Glutamatergic neuron (in vitro differentiated cells): ENCODE measurements at places on chromosomes 3 and 15. TPM values are rescaled to one million over a fixed set of nuclear protein-coding genes. Genes with fewer than 3 reads are reported as not detected.

GRCh38 chr3:191721390-191721861, 260.5 kb downstream of the PYDC2 start:
- DNase-seq, result no peak

- DNase-seq, result no peak
Observed at GRCh38 chr3:141610939-141611338, 124.1 kb downstream of the RASA2 start.

Gene CCR9
- total RNA-seq, result not detected

- DNase-seq, result peak; percentile 60
Observed at GRCh38 chr15:100627789-100628395, 25.5 kb downstream of the ASB7 start.

Gene SLC9C1
- not detected for total RNA-seq

Gene OIP5
- total RNA-seq, result 1.5 TPM

- no peak for DNase-seq
Observed at GRCh38 chr3:179955809-179956208, 80.9 kb downstream of the PEX5L start.

DNA sequence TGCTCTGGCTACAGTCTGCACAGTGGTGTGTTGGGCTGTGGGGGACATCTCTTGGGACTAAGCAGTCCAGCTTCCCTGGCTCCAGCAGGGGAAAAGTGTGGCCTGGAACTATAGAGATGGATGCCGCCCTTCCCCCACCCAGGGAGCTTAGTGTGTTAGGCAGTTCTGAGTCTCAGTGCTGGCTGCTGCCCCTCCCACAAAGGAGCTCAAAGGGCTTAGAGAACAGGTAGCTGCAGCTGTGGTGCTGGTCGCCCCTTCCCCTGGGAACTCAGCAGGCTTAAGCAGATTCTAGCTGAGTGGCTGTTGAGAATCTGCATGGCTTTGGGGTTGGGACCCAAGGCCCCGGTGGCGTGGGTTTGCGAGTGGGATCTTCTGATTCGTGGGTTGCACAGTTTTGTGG, 190.8 kb downstream of the PDCD6IP start:
- peak; percentile 20 for DNase-seq

DNA sequence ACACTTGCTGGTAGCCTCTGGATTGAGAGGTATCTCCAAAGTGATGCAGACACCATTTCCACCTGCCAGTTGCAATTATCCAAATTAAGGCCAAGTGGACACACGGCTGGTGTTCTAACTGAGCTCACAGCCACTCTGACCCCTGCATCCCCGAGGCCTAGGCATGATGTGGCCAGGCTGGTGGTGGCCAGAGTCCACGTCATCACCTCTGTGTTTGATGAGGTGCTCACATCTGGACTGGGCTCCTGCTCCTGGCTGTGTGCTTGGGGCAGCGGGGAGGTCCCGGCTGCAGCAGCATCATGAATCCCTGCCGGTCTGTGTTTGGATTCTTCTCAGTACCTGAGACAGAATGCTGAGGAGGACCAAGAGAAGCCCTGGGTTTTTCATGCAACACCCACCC, 4.9 kb downstream of the OXTR start:
- DNase-seq, result no peak

GRCh38 chr3:23474580-23475357, 271.6 kb downstream of the UBE2E2 start:
- DNase-seq, result no peak

Gene ATP6V1A
- 94.5 TPM for total RNA-seq

GRCh38 chr15:51368751-51369450, 27.4 kb downstream of the GLDN start:
- no peak for DNase-seq

- DNase-seq, result no peak
Observed at GRCh38 chr15:77542491-77543001, 90.2 kb downstream of the LINGO1 start.

DNA sequence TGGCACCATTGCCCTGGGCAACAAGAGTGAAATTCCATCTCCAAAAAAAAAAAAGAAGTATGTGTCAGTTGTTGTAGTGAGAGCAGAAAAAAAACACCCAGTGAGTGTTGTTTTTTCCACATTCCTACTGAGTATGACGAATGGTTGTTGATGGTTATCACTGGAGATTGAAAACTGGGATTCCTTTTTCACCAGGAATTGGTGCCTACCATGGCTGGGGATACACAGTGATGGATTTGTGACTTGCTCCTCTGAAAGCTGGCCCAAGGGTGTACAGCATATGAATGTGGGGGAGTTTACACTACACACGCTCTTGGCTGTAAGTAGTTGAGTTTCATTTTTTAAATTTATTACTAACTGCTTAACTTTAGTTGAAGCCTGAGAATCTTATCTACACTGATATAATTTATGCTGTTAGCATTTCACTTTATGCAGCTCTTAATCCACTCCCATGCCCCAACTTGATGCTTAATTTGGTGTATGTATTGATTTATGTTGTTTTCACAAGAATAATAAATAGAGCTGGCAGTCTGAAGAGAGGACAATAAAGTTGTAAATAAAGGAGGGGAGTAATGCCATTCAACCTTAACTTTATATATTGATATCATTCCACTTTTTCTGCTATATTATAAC, 56.0 kb upstream of the MME start:
- no peak for DNase-seq

- DNase-seq, result no peak
Observed at GRCh38 chr15:87167706-87168105, 1088.0 kb downstream of the AGBL1 start.

DNA sequence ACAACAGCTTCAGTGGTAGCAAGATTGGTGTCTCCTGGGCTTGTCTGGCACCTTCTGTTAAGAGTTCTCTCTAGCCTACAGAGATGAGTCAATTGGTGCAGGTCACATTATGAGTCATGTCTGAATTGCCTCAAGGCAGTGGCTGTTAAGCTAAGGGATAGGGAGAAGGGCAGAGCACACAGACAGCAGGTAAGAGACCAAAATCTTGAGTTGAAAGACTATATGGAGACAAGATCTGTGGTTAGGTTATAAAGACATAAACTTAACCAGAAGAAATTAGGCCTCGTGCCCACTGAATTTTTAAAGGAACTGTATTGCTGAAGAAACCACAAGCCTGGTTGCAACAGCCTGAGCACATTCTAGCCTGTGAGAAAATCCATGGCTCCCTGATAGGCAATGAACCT, 19.2 kb upstream of the KPNA1 start:
- DNase-seq, result no peak

Gene RABL3
- total RNA-seq, result 12.6 TPM

GRCh38 chr15:90879730-90880366, 4.5 kb upstream of the FES start:
- DNase-seq, result no peak

- DNase-seq, result no peak
Observed at GRCh38 chr3:42730294-42730693, 27.7 kb upstream of the HHATL start.

Gene ISLR
- total RNA-seq, result 1.2 TPM

Gene BDH1
- total RNA-seq, result 19.4 TPM

DNA sequence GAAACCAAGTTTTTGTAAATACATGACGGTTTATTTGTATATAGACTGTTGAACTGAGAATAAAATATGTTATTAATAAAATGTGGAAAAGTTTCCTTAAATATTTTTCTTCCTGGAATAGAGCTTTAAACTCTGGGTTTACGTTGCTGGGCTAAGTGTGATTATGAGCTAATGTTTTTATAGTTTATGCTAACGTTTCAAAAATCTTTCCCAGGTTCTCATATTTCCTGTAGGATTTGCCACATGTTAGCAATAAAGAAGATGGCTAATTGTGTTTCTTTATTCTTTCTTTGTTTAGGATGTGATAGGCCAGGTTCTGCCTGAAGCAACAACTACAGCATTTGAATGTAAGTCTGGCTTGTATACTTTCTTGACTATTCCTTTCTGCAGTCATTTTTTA, 7.2 kb downstream of the MAP2K5 start:
- DNase-seq, result no peak

DNA sequence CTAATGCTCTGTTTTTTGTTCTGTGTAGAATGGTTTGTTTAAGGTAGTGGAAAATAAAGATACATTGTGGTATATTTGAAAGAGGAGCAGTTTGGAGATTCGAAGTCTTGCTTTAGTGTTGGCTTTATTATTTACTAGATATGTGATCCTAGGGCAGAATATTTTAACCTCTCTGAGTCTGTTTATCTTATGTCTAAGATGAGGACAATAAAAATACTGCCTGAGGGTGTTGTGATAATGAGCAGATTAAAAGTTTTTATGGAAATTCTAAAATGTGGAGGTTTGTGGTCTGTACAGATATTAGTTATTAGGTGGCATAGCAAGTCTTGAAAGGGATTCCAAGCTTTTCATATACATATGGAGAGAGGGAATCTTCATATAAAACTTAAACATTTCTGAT, 15.0 kb downstream of the TCF12 start:
- DNase-seq, result no peak

GRCh38 chr15:96321639-96322535, 8.6 kb upstream of the NR2F2 start:
- peak; percentile 51 for DNase-seq

- no peak for DNase-seq
Observed at GRCh38 chr15:33098094-33099058, 96.1 kb downstream of the FMN1 start.

DNA sequence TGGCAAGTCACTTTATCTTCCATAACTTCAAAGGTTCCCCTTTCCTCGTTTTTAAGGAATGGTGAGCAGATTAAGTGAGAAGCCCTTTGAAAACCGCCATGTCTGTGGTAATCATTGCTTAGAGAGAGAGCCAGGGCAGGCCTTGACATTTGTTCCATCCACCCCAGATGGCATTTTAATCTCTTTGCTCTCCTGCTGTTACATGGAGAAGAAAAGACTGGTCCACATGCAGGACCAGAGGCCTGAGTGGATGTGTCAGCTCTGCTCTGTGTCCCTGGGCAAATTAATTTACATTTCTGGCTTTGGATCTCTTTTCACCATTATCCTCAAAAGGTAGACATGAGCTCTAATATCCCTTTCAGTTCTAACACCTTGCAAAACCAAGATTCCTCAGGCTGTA, 157.3 kb upstream of the LPP start:
- DNase-seq, result no peak

GRCh38 chr3:12782172-12782815, 14.2 kb upstream of the CAND2 start:
- no peak for DNase-seq

DNA sequence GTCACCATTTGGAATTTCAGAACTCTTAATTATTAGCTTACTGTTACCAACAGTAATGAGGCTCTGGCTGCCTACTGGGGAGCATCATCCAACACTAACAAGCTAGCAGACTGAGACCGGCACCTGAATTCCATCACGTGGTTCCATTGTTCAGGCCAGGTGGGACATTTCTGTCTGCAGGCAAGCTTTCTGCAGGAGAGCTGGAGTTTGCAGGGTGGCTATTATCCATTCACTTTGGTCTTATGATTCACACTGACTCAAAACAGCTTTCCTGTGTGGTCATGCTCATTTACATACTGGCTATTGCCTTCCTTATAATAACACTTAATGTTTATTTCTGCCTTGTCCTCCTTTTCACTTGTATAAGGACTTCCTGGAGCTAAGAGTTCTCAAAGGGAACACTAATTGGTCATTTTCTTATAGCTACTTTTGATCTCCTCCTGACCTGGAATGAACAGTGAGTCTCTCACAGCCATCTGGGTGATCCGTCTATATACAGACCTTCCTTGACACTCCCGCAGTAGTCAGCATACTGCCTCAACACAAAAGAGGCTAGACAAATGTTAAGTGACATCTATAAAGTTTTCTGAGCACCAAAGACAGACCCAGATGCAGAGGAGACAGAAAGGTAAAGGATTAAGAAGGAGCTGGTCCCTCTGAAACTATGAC, 695.4 kb downstream of the FHIT start:
- no peak for DNase-seq

Gene KCNMB2
- total RNA-seq, result 0.47 TPM

- no peak for DNase-seq
Observed at GRCh38 chr15:47674586-47675232, 42.6 kb upstream of the SEMA6D start.

GRCh38 chr3:22977042-22977441, 226.1 kb upstream of the UBE2E2 start:
- no peak for DNase-seq

- no peak for DNase-seq
Observed at GRCh38 chr15:66405007-66405406, 18.3 kb downstream of the MAP2K1 start.

- DNase-seq, result no peak
Observed at GRCh38 chr3:124209426-124209825, 217.5 kb upstream of the ROPN1 start.

- DNase-seq, result no peak
Observed at GRCh38 chr3:179967622-179968021, 69.1 kb downstream of the PEX5L start.

Gene ECE2
- total RNA-seq, result 1.6 TPM

GRCh38 chr3:10614168-10614567, 108.8 kb upstream of the ATP2B2 start:
- DNase-seq, result no peak

Gene TLR9
- total RNA-seq, result 0.37 TPM

DNA sequence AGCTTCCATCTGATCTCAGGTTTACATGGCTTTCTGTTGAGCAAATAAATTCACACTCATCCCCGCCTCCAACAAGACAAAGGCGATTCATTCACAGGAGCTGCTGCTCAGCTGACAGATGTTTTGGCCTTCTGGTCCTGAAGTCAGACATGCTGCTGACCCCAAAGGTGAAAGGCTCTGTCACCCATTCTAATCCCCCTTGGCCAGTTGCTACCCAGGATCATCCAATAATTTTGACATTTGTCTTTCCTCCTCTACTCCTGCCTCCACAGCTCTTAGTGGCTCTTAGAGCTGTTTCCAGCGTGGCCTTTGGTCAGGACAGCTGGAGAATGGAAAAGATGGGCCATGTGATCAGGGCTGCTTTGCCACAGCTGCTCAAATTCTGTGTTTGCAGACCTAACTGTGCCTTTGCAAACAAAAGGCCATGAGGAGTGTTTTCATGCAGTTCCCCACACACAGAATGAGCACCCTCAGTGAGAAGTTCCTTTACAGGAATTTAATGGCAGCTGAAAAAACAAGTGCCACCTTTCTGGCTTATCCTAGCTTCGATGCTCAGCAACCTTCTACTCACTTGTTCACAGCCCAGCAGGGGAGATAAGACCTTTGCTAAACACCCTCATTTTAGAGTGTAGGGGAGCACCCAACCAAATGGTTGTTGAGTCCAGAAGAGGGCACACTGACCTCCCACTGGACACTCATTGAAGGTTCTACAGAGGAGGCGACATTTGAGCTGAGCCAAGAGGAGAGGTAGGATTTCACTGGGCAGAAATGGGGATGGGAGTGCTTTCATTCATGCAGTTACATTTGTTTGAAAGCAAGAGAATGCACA, 39.0 kb downstream of the CYP19A1 start:
- no peak for DNase-seq

GRCh38 chr3:63048367-63049326, 173.4 kb upstream of the CADPS start:
- DNase-seq, result no peak
